ENCODE measurements at places on chromosomes 5 and 9.
A peak's percentile ranks its signal among the peaks of the same experiment; 100 is the strongest.

DNA sequence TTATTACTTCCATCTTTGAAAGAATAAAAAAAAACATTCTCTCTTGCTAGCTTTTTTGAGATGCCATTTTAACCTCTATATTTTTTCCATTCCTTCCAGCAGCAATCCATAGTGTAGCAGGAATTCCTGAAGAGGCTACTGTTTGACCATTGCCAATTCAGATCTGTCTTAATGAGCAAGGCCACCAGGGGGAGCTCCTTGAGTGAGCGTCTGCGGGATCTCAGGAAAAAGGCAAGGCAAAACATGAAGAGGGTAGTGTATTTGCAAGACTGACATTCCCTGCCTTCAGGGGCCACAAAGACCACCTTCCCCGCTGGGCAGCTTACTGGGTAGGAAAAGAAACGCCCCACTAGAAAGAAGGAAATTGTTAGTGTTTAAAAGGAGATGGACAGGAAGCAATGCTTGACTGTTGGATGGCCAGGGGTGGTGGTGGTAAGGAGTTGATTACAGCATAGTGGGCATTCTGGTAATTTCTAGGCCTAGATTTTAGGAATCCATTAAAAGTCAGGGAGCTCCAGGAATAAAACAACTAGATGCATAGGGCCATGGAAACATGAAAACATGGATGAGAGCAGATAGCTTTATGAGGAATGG is 206.6 kb upstream of the HAPLN1 start:
- peak; percentile 49 for DNase-seq

DNA sequence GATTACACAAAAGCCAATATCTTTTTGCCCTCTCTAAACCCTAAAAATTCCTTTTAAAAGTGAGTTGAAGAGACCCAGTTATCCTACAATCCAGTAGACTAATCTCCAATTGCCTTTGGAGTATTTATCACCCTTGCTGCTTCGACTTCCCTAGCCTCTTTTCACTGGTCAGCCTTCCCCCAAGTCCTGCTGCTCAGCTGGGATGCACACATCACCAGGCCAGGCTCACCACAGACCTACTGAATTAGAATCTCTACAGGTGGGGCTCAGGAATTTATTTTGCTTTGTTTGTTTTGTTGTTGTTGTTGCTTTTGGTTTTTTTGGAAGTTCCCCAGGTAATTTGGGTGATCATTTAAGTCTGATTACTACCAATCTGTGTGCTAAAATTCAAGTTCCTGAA is 11.6 kb upstream of the FOXD1 start:
- no peak for DNase-seq

DNA sequence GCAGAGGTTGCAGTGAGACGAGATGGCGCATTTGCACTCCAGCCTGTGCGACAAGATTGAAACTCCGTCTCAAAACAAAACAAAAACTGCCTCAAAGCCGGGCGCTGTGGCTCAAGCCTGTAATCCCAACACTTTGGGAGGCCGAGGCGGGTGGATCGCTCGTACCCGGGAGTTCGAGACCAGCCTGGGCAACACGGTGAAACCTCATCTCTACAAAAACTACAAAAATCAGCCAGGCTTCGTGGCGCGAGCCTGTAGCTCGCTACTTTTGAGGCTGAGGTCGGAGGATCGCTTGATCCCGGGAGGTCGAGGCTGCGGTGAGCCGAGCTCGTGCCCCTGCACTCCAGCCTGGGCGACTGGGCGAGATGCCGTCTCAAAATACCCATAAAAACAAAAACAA is 988 bp downstream of the GFM2 start:
- DNase-seq: no peak

- DNase-seq: peak; percentile 39
These were observed 387.7 kb upstream of the CLINT1 start for GRCh38 chr5:158246661-158247060.

DNA sequence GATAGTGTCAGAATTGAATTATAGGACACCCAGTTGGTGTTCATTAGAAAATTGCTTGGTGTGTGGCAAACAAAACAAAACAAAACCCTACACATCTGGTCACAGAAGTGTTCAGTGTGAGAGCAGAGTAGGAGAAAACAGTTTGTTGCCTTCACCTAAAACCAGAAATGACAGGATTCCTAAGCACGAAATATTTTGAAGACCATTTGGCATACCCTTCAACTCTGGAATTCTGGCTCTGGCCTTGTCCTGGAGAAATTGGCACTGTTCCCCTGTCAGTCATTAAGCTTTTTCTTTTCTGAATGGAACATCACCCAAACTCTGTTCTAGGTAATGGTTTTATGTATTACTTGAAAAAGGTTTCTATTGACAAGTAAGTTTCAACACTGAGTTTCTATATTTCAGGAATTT is 110.2 kb upstream of the PCA3 start:
- DNase-seq: no peak

GRCh38 chr9:126375386-126375785 is 48.8 kb downstream of the MVB12B start:
- DNase-seq: peak; percentile 81

DNA sequence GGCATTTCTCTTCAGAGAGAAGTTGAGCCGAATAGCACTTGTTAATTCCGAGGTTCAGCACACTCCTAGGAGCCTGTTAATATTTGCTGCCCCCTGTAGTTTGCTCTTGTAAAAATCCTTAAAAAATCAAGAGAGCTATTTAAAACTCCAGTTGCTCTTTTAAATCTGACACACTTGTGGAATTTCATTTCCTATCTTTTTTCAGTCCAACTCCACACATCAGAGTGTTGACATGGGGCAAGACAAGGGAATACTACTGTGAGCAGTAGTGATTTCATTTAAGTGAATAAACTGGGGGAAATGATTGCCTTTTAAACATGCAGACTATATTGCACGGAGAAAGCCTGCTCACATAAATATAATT is 1096.3 kb upstream of the DMAC1 start:
- DNase-seq: peak; percentile 83

DNA sequence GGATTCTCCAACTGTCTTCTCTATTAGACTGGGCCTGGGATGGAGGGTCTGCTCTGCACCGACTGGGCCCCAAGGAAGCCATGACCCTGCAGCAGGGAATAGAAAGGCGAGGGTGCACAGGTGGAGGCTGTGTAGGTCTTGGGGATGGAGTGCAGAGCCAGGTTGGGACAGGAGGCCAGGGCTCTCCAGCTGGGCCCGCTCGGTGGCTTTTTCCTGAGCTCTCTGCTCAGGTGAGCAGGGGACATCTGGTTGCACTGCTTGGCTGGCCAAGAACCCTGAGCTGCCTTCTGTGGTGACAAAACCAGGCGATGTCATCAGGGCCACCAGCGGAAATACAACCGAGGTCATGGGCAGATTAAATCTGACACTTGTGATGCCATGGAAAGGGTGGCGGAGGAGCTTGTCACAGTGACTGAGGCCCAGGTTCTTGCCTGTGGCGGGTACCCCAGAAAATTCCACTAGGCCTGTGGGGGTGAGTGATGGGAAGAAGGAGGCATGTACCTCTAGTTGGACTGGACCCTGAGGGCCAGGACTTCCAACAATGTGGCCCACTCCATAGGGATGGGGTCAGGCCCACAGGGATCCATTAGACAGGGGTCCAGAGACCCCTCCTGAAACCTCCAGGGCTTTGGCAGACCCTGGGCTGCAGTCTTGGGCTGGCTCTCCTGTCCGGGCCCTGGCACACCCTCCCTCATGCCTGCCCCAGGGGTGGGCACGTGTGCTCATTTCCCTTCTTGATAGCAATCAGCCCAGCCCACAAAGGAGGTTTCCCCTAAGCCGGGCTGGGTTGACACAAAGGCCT is 4.4 kb upstream of the IL3 start:
- no peak for DNase-seq

DNA sequence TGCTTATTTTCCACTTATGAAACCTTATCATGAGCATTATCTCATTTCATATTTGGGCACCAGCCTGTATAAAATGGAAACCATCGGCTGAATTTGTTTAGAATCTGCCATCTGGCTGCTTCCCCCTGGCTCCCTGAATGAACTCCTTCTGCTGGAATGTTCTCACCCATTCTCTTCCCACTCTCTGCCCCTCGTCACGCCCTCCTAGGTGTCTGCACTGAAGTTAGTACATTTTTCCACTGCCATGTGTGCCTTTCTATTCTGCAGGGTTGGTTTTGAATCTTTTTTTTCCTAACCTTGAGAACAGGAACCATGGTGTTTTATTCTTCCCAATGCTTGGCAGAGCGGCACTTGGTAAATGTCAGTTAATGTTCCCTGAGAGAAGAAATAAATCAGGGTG is 359.7 kb downstream of the MLLT3 start:
- no peak for DNase-seq
